Right forelimb (tissue), 1 donor: ENCODE measurements at places on chromosomes 3 and 15.

DNA sequence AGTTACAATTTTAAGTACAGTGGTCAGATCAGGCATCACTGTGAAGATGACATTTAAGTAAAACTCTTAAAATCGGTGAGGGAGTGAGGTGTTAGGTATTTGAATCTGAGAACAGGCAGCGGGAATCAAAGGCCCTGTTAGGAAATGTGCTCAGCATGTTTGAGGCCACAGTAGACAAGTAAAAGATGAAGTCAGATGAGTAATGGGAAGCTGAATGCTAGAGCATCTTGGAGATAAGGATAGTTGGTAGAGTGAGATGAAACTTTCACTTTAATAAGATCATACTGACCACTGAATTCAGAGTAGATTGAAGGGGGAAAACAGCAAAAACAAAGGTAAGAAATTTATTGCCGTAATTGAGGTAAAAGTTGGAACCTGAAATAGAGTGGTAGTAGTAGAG, 61.6 kb downstream of the DCBLD2 start:
- no peak for DNase-seq

DNA sequence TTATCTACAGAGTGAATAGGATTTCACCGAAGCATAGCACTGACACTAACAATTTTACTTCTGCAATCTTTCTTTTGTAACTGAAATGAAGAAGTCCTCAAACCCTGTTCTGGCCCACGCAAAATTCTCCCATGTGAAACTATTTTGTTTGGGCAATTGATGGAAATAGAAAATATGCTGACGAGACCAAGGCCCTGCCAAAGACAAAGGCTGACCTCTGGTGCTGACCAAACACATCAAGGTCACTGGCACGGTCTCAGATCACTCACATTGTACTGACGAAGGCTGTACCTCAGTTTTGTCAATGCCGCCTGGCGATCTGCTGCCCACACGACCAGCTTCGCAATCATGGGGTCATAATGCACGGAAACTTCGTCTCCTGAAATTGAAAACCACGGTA, 58.4 kb upstream of the DCUN1D1 start:
- DNase-seq = no peak

DNA sequence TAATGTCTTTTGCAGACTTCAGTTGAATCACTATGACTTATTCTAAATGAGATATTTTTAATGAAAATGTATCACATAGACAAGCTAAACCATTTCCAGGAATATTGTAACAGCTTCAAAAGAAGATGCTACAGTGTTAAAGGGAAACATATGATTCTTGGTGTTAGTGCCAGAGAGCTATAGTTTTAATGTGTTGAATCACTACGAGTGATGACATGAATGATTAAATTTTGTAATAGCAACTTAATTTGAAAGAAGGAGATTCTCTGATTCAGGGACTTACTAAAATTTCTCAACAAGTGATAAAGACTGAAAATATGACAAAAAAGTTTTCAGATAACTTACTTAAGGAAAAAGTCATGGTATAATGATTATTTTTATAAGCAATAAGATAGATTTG, 267.3 kb upstream of the SLITRK3 start:
- DNase-seq = no peak

GRCh38 chr3:188822004-188822403, 349.8 kb upstream of the TPRG1 start:
- DNase-seq = no peak
